Stimulated activated CD4-positive, alpha-beta T cell treated with anti-CD3 and anti-CD28 coated beads, Interleukin-4, amount 100 ng/mL, for 4 hours (primary cell): ENCODE measurements at places on chromosomes 2 and 18.

GRCh38 chr18:66646609-66647008 lies 42.7 kb upstream of the CDH19 start:
- DNase-seq, result no peak

GRCh38 chr18:71899707-71900472 lies 644.3 kb downstream of the CBLN2 start:
- DNase-seq, result no peak

GRCh38 chr18:57188851-57189557 lies 42.1 kb downstream of the BOD1L2 start:
- no peak for DNase-seq

DNA sequence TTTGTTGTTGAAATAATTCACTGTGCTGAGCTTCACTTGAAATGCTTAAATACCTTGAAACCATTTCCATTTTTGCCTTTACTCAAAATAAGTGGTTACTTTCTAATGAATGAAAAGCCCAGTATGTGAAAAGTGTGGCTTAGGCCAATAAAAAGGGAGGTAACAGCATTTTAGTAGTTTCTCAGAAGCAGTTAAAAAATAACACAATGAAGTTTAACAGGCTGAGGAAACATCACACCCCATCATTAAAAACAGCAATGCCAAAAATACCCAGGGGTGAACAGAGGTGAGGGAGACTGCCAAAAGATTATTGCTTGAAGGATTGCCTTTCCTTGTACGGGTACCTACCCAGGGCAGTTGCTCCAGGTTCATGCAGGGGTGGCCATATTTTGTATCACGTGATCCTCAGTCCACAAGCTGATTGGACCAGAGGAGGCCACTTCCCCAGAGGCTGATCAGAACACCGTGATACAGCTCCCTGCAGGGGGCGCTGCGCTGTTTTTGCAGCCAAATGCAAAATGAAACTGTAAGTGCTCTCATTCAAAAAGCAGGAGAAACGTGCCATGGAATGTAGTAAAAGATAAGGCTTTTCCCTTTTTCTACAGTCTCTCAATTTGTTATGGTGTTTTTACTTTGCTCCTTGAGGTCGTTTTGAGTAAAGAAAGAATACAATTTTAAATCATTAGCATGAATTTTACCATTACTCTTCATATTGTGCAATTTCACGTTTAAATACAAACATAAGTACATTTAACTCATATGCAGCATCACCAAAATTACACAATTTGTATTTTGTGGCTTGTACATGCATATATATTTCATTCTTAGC lies 70.2 kb upstream of the SH3BP4 start:
- DNase-seq, result no peak

DNA sequence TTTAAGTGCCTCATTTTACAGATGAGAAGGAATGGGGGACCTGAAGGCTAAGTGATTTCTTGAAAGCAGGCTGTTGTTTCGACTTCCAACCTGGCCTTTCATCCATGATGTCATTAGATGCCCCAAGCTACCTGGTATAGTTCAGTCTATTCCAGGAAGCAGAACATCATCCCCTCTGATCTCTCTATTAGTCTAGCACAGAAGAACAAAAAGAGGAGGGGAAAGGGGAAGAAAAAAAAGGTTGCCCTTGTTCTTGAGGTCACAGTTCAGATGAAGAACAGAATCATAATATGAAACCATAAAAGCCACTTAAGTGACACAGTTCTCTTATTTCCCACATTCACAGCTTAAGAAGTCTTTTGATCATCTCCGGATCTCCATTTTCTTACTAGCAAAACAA lies 386.2 kb upstream of the HNRNPA3 start:
- DNase-seq, result no peak

DNA sequence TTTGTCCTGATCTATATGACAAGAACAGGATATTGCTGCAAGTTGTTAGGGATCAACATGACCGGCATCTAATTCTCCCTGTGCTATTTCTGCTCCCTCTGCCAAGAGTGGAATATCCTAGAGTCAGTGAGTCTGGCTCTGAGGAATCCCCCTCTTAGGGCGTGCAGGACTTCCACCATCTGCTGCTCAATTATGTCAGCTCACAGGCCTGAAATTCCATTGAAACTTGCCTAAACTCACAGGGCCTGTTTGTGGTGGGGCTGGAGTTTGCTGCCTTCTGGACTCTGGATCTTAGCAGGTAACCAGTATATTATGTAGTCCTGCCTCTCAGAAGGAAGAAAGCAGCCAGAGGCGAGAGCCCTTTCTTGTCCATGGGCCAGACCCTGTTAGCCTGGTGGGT lies 323.0 kb downstream of the TSN start:
- DNase-seq, result no peak

GRCh38 chr2:176083796-176084261 lies at the start of gene EVX2:
EVX2 (minus strand) TSS chr2:176083962; CDS start chr2:176083776, 186 bp downstream.
- no peak for DNase-seq

GRCh38 chr18:10128921-10129501 lies 215.2 kb downstream of the VAPA start:
- no peak for DNase-seq

DNA sequence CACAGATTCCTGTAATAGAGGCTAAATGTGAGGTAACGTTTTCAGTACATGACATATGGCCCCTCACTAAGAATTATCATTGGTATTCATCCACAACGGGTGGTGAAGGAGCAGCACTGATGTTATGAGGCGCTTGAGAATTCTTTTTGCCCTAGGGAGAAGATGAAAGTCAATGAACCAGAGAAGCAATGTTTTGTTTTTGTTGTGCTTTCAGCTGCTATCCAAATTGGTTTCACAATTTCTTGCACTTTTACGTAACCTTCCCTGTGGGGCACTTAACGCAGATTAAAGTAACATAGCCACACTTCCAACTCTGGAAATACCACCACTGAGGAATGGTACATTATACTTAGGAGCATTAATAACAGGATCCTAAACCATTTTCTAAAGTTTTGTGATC lies 13.3 kb upstream of the CCDC85A start:
- no peak for DNase-seq

GRCh38 chr18:45637546-45638327 lies 22.5 kb downstream of the SLC14A2 start:
- no peak for DNase-seq

- DNase-seq, result no peak
These were observed 137.8 kb upstream of the GYPC start for GRCh38 chr2:126518196-126518595.

GRCh38 chr2:196276421-196276820 lies 105.0 kb upstream of the STK17B start:
- no peak for DNase-seq

DNA sequence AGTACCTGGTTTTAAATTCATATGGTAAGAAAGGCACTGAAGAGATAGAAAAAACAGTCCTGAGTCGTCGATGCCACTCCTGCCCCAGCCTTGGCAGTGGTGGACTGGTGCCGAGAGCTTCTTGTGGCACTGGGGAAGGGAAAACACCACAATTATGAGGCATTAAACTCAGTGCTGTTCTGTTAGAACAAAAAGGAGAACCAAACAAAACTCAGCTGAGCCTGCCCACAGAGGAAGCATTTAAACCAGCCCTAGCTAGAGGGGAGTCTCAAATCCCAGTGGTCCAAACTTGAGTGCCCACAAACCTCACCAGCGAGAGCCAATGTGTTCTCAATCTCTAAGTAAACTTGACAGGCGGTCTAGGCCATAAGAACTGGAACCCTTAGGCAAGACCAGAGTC lies 1254.5 kb upstream of the FAM98A start:
- no peak for DNase-seq

DNA sequence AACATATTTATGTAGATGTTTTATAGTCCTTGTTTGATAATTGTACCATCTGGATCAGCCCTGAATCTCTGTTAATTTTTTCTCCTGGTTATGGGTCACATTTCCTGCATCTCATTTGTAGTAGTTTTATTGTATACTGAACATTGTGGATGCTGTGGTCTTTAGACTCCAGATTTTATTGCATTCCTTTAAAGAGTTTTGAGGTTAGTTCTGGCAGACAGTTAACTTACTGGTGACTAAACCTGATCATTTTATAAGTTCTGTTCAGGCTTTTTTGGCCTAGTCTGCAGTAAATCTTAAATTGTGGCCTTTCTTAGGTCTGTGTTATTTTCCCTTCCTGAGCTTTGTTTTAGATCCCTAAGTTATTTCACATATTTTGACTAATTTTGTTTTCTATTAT lies 84.3 kb downstream of the FANCL start:
- DNase-seq, result no peak

- no peak for DNase-seq
These were observed 98.5 kb downstream of the CTIF start for GRCh38 chr18:48637081-48637990.

DNA sequence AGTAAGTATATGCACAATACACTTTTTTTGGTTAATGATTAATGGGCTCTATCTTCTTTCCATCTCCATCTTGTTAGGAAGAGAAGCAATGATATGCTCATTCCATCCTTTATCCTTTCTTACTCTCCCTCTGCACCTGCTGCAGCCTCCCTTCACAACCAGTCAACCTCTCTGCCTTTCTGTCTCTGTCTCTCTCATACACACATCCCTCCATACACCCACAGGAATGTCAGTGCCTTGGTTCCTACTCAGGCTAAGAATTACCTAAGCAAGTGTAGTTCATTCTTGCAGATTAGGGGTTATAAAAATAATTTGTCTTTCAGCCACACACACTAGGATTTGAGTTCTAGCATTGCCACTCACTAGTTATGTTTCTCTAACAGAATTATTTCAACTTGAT lies 45.6 kb downstream of the MAP2 start:
- DNase-seq, result no peak

GRCh38 chr18:69839497-69839896 lies 108.2 kb downstream of the CD226 start:
- DNase-seq, result no peak

DNA sequence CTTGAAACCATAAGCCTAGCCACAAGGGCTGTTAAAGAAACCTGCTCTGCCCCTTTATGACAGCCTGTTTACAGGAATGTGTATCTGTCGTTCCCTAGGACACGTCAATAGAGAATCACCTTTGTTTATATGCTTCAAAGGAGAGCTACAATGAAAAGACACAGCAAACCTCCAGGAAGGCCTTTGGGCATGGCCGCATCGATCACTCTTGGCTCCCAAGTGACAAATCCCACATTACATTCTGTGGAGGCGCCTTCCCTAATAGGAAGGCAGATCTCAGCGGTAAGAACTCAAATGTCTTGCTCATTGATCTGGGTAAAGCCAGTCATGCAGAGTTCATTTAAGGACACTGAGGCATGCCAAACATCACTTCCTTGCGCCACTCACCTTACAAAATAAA lies 26.5 kb downstream of the KIAA2012 start:
- no peak for DNase-seq

DNA sequence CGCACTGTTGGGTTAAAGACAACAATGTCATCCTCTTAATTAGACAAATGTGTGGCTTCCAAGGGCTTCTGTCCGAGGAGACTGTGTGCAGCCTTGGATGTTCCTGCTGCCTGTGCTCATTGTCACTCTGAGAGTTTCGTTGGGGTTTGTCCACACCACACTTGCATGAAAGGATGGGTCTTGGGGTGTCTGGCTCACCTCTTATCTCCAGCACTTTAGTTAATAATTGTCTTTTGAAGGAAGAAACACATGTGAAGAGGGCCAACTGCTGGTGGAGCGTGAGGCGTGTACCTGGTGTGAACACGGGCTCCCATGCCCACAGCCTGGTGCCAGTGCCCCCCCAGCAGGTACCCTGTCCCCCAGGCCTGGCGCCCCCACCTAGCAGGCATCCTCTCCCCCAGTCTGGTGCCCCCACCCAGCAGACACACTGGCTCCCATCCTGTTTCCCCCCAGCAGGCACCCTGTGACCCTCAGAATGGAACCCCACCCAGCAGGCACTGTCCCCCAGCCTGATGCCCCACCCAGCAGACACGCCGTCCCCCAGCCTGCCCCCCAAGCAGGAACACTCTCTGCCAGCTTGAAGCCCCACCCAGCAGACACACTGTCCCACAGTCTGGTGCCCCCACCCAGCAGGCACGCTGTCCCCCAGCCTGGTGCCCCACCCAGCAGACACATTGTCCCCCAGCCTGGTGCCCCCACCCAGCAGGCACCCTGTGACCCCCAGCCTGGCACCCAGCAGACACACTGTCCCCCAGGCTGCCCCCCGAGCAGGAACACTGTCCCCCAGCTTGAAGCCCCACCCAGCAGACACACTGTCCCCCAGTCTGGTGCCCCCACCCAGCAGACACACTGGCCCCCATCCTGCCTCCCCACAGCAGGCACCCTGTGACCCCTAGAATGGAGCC lies 96.3 kb upstream of the TMEM18 start:
- no peak for DNase-seq

DNA sequence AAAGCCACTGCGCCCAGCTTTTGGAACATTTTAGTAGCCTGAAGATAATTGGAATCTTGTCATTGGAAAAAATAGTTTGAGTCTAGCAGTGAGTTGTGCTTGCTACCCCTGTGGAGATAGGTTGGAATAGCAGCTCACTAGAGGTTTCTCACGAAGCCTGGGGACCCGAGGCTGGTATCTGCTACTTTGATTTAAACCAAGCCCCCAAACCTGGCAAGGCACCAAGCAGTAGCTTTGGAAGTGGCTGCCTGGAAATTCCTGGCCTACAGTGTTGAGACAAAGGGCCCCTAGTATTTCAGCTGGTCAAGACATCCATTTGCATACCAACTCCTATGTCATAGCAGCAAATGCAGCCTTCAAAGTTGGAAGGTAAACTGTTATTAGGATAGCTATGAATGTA lies 42.1 kb downstream of the NOP58 start:
- no peak for DNase-seq

- no peak for DNase-seq
These were observed 42.9 kb downstream of the XDH start for GRCh38 chr2:31371691-31372090.

- DNase-seq, result no peak
These were observed 39.6 kb downstream of the RAB3GAP1 start for GRCh38 chr2:135091681-135092080.

DNA sequence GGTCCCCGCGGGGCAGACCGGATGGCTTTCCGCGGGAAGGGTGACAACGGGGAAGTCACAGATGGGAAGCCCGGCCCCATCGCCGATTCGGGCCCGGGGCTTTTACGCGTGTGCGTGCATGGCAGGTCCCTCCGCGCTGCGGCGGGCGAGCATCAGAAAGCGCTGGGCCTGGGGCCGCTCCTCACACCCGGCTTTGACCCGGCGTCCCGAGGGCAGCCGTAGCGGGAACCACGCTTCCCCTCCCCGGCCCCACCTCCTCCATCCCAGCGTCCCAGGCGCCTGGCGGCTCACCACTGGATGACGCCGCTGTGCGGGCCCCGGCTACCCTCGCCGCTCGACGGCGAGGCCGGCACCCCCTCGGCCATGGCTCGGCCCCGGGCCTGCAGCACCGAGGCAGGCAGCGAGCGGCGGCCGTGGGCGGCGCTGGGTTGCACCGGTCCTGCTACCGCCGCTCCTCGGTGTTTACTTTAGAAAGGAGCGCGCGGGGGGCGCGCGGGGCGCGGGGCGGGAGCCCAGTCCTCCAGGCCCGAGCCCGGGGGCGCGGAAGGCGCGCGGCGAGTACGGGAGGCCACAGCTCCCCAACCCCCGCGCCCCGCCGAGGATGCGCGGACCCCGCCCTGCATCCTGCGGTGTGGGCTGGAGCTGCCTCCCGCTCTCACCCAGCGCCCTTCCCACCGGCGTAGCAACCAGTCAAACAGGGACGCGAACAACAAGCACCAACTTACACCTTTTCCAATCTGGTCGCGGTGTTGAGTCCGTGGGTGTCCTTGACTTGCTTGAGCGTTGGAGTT lies 806 bp downstream of the RFX8 start:
- DNase-seq, result peak; percentile 34
